ENCODE measurements at places on chromosomes 3 and 15.

- no peak for DNase-seq
Measured at GRCh38 chr3:187322291-187322690, 30.8 kb upstream of the MASP1 start.

- no peak for DNase-seq
Measured at GRCh38 chr3:165233501-165234195, 37.5 kb upstream of the SLITRK3 start.

GRCh38 chr3:193190146-193190786 lies 50.8 kb upstream of the PLAAT1 start:
- DNase-seq = no peak

DNA sequence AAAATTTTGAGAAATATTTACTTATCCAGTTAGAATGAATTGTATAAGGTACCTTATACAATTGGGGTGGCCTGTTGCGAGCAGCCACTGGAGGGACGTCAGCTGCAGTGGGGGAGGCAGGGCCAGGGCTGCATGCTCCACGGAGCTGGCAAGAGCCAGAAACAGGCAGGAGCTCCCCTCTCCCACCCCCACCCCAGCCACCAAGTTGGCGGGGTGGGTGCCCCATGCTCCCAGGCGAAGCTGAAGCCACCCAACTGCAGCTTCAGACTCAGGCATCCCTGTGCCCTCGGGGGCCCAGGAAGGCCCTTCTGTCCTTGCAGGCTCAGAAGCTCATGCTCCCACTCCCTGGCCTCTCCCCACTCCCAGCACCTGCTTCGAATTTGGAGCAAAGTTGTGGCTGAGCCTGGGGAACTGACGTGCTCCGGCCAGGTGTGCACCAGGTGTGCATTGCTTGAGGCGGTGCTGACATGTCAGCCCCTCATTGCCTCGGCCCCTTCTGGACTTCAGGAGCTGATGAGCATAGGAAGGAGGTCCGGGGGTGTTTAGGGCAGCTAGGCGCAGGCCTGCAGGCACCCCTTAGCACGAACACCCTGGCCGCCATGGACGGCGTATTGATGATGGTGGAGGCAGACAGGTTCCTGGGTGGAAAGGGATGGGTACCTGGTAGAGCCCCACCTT lies 743.8 kb upstream of the GBE1 start:
- no peak for DNase-seq
